Stimulated activated CD4-positive, alpha-beta T cell treated with anti-CD3 and anti-CD28 coated beads, Interleukin-15, amount 100 ng/mL, for 48 hours (primary cell): ENCODE measurements at places on chromosomes 4 and X.

DNA sequence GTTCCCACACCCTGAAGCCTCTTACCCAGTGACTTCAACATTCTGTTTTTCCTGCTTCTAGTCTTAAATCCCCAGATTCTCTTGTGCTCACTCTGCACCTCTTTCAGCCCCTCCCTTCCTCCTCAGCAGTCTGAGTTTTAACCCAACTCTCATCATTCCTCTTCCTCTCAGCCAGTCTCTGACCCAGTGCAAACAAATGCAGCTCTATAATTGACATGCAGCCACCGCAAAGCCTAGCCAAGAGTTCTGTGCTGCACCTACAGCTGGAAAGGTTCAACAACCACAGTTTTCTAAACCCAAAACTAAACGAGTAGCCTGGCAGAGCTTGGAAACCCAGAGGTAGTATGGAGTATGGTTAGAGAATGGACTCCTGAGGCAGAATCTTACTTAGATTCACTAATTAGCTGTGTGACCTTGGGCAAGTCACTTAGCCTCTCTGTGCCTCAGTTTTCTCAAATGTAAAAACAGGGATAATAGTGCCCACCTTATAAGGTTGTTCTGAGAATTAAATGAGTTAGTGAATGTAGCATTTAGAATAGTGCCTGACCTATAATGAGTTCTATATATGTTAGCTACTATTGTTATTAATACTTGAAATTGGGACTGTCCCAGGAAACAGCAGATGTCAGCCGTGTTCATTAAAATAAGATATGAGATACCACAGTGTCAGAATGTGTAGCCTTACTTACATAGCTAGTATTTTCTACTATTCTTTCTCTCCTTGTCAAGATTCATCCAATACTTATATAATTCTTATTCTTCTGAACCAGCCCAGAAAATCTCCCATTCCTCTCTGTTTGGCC is 3.5 kb downstream of the TMEM154 start:
- DNase-seq: no peak

GRCh38 chrX:133857640-133858269 is 127.6 kb downstream of the GPC3 start:
- no peak for DNase-seq

DNA sequence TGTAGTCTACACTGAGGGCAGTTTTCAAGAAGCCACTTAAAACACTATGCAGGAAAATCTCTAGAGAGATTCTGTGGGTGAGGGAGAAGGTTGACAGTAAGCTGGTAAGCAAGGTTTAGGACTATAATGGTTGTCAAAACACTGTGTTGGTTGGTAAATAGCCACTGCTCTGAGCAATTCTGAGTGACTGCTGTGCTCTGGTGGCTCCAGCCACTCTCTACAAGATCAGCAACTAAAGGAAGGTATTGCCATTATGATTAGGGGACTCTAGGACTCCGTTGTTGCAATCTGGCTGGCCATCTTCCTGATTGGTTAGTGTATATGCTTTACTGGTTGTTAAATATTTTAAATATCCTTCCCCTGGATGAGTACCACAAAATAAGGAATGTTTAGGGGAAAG is 5.5 kb upstream of the FAM47E start:
- no peak for DNase-seq

DNA sequence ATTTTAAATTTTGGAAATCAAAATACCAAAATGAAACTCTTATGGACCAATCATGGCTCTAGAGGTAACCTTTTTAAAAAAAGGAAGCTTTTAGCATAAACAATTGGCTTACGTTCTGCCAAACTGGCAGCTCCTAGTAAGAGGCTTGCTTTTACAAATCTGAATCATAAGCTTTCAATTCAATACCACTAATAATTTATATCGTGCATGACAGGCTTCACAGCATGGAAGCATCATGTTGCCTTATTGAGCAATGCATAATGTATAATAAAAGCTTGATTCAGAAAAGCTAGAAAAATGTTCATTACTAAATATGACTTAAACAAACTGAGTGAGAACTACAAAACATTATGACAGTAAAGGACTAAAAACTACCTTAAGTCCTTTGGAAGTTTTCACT is 280.9 kb downstream of the IQCM start:
- DNase-seq: no peak

DNA sequence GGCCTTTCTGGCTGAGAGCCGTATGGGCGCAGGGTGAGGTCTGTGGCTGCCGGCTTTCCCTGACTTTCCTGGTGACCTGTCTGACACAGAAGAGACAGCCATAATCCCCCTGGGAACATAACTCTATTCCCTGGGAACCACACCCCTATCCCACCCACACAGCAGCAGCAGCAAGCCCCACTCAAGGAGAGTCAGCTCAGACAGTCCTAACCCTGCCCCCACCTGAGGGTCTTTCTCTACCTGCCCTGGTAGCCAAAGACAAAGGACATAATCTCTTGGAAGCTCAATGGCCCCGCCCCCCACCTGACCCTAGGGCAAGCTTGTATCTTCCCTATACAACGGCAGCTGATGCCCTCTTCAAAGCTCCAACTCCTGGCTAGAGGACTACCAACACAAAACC is 74.6 kb downstream of the PABPC4L start:
- no peak for DNase-seq

- no peak for DNase-seq
These were observed 92.3 kb downstream of the BCOR start for GRCh38 chrX:40005292-40006011.

DNA sequence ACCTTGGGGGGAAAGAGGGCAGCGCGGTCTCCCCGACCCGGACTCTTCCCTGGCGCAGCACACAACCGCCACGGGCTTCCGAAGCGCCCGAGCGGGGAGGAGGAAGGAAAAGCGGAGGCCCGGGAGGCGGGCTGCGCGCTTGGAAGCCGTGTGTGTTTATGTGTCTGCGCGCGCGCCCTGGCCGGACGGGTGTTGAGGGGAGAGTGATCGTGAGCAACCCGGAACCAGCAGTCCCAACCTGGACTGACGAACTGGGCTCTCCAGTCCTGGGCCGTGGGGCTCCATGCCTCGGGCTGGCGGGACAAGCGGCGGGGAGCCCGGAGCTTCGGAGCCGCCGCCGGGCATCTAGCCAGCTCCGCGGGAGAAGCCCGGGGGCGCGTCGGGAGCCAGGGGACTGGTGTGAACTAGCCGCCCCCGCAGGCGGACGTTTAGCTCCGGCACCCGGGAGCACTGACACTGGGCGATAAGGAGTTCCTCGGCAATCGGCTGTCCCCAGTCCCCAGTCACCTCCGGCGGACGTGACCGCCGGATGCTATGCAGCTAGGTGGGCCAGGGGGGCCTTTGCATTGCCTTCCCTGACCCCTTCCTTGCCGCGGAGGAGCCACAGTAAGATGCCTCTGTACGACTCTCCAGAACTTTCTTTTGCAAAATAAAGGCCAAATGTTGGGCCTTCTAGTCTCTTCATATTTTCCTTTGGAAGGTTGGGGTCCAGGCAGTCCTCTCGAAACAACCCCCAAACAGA is 74.8 kb upstream of the BCOR start:
- no peak for DNase-seq

DNA sequence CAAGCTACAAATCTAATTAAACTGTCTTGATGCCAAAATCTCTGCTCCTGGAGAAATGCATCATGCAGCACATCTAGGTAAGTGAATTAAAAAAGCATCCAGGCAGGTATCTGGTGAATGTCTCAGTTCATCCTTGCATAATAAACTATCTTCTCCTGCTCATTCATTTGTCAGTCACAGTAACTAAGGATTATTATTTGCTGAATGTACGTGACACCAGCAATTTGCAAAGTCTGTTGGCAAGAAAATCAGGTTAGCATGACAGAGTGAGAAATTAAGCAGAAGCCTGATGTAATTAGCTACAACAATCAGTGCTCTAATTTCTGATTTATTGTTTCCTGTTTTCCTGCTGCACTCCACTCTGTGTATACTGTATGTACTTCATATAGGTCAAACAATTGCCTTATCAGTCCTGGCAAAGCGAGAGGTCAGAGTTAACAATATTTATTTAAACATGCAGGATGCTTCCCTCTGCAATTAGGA is 213.6 kb downstream of the FBXO8 start:
- DNase-seq: no peak

GRCh38 chrX:46561824-46562657 is 11.5 kb upstream of the CHST7 start:
- no peak for DNase-seq

DNA sequence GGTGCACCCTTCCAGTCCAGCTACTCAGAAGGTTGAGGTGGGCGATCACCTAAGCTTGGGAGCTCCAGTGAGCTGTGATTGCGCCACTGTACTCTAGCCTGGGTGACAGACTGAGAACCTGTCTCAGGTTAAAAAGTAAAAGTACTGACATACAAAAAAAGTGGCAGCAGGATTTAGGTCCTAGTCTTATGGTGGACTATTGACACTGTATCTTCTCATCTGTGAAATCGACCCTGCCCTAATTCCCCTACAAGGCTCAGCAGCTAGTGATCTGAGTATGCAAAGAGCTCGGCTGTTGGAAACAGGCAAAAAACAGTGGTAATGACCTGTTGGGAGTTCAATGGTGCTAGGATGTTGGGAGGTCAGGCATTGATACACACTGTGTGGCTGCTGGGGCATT is 57.0 kb downstream of the LEF1 start:
- DNase-seq: no peak

DNA sequence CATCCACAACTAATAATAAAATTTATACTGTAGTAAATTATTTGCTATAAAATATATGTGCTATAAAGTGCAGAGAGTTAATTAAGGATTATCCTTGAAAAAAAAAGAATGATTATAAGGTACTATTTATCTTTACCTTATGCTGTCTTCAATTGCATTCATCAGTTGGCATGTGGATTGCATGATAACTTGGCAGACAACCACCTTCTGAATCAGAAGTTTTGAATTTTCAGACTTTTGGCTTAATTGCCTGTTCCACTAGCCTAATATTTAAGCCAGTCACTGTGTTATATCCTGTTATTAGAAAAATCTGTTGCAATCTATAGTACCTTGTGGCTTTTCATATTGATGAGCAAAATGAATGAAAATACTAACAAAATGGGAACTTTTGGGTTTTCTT is 1040.3 kb upstream of the PCDH10 start:
- no peak for DNase-seq

DNA sequence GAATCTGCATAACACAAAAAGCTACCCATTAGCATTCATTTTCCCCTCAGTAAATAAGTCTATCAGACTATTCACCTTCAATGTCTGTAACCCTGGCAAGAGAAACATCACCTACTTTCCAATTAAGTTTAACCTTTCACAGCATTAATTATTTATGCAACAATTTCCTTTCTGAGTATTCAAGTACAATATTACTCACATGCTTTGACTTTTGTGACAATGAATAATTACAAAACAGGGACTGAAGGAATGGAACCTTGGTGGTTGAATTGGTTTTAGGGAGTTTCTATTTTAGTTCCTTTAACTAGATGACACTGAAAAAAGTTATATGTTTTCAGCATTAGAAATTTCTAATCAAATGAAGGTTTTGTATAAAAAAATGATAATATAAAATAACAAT is 932.3 kb upstream of the EPHA5 start:
- DNase-seq: no peak

GRCh38 chr4:1984406-1985191 is 24.2 kb downstream of the NELFA start:
- no peak for DNase-seq

GRCh38 chrX:133776072-133776471 is 209.3 kb downstream of the GPC3 start:
- DNase-seq: peak; percentile 30

GRCh38 chr4:60648774-60649173 is 551.4 kb upstream of the ADGRL3 start:
- no peak for DNase-seq

DNA sequence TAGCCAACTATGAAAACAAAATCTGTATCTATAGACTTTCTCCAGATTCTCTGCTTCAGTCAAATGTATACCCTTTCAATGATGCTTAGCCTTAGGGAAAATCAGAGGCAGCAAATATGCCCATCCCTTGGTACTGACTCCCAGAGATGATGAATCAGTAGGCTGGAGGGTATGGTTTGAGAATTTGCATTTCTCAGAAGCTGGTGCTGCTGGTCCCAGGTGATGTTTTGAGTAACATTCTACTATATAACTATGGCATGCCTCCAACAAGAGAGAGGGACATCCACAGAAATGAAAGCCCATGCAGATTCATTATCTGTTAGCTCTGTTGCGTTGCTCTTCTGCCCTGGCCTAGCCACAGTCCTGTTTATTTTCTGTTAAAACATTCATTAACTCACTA is 13.6 kb downstream of the TNIP3 start:
- no peak for DNase-seq

DNA sequence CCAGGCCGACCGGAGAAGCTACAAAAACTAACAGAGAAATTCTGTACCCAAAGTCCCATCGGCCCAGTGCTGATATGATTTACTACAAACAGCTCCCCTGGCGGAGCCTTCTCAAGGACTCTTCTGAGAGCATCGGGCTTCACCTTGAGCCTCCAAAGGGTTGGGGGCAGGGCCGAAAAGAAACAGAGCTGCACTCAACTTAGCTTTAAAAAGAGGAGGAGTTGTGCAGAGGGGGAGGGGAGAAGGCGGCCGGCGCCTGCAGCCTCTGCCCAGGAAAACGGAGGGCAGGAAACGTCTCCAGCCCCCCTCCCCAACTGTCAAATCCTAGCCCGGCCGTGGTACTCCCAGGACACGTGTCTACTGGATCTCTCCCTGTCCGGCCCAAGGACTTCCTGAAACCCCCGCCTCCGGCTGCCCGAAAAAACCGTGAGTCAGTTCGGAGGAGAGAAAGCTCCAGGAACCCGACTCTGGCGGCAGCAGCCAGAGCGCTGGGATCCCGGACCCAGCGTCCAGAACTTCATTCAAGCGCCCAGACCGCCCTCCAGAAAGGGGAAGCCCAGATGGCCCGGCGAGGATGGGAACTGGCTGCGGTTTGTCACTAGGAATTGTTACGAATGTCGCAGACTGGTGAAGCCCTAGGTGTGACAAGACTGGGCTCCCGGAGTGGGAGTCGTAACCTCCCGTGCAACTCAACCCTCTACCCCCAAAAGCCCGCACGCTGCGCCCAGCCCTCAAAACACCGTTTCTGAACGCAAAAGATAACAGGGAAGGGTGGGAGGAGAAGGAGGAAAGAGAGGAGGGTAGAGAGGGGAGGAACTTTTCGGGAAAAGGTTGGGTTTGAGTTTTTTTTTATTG is 973 bp downstream of the ADAMTS3 start:
- DNase-seq: no peak
